NCI-H446 treated with DMSO at 0.1 percent for 48 hours (cell line): ENCODE measurements at places on chromosomes 5 and 9.

- no peak for DNase-seq
These were observed 157.6 kb upstream of the KLF4 start for GRCh38 chr9:107647141-107647540.

DNA sequence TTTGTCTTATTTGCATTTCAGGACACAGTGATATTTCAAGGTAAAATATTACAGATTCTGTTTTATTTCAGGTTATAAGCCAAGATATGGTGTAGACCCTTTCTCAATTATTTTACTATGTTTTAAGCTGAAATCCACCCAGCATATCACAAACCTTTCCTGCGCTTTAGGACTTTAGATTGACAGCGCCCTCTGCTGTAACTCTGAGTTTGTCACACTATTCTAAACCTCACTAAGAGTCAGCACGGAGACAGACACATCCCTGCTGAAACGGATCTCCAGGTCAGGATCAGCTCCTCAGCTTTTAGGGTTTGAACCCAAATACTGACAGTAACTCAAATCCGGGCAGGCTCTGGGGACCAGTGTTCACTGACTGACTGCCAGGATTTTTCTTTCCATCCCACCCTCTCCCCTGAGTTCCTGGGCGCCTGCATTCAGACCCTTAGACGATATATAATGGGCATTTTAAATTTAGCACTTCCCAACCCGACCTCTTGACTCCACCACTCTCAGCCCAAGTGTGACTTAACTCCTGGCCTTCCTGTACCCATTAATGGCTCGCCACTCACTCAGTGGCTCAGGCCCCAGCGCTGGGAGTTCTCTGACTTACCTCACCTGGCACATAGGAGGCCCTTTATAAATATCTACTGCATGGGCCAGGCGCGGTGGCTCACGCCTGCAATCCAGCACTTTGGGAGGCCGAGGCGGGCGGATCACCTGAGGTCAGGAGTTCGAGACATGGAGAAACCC is 33.5 kb downstream of the TLX3 start:
- peak; percentile 18 for DNase-seq

- DNase-seq, result no peak
These were observed 65.9 kb downstream of the CRB2 start for GRCh38 chr9:123421801-123422455.

DNA sequence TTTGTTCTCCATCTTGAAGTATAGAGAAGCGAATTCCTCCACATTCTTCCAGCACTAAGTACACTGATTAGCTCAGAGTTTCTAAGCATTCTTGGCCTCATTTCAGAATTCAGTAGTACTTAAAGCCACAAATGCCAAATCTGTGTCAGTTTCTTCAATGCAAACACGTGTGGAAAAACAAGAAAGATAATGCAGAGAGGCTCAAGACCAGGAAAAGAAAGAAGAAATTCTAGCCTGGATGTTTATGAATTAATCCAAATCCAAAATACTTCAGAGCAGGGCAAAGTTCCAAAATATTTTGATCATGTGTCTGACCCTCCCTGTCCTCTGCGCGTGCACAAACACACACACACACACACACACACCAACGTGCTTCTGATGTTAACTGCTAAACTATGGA is 457.6 kb downstream of the SLCO4C1 start:
- no peak for DNase-seq

- no peak for DNase-seq
These were observed 58.7 kb upstream of the GPR151 start for GRCh38 chr5:146574713-146575112.

DNA sequence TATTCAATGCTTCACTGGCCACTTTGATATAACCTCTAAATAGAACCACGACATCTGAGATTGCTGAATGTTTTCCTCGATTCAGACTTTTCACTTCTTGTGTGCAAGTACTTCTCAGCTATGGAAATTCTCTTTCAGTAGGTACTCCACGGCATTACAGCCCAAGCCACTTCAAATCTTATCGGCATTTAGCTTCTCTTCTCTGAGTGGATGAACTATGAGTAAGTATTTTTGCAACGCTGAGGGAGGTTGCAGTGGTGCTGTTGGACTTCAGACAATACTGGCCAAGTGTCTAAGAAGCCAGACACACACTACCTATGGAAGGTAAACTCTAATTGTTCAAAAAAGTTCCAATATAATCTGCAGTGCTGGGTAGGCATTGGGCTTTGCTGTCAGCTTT is 60.1 kb downstream of the FBN2 start:
- DNase-seq, result no peak

GRCh38 chr9:115422932-115423440 is 305.0 kb upstream of the TNC start:
- no peak for DNase-seq

- DNase-seq, result no peak
These were observed 638.8 kb upstream of the WWC1 start for GRCh38 chr5:167652690-167653089.

- no peak for DNase-seq
These were observed 2.7 kb downstream of the SPINK4 start for GRCh38 chr9:33242609-33243134.

GRCh38 chr5:38163636-38164237 is 94.6 kb upstream of the EGFLAM start:
- DNase-seq, result no peak

DNA sequence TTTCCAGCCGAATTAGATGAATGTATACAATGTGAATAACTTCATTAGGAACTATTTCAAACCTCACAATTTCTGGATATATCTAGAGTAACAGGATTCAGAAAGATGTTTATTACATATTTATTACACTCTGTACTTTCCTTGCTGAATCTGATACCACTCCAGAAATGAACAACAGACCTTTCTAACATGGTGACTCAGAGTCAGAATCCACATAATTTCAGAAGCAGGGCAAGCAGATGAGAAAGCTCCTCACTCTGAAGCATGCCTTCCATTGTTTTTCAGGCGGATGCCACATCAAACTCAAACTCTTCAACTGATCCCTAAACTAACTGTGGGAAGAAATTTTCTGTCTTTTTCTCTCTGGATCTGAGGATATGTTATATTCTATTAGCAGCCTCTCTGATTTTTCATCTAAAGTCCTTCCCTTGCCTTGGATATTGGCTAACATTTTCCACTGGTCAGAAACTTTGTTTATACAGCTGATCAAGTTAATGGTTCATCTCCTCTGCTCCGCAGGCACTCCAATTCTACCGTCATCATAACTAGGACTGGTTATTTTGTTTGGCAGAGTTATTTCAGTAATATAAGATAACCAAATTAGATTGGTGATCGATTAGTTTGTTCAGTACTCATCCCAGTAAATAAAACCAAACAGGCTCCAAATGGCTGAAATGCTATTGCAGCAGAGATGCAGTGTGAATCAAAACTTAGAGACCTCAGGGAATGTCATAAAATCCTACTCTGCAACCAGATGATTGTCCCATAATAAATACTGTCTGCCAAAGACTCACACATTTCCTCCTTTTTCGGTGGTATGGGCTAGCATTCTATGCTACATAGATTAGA is 556.0 kb downstream of the EBF1 start:
- no peak for DNase-seq
